ENCODE measurements at places on chromosomes 5 and 9.

DNA sequence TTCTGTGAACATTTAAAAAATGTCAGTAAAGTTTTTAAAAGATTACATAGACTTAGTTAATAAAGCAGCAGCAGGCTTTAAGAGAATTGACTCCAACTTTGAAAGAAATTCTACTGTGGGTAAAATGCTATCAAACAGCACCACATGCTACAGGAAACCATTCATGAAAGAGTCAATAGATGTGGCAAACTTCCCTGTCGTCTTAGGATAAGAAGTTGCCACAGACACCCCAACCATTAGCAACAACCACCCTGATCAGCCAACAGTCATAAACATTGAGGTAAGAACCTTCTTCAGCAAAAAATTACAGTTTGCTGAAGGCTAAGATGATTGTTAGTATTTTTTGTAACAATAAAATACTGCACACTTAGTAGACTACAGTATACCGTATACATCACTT, 278.2 kb downstream of the CSNK1G3 start:
- DNase-seq = no peak

DNA sequence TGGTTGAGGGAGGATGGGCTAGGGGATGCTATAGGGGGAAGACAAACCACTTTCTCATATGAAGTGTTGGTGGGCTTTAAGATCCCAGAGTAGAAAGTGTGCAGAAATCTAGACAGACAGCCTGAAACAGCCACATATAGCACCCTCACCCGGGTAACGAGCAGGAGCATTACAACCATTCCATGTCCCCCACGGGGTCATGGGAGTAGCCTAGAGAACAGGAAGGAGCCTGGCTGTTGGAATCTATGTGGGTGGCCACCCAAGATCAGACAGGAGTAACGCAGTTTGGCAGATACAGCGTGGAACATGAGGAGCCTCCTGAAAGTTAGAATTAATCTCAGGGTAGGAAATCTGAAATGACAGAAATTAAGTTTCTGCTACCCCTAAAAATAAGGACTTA, 146.1 kb upstream of the RAI14 start:
- no peak for DNase-seq

DNA sequence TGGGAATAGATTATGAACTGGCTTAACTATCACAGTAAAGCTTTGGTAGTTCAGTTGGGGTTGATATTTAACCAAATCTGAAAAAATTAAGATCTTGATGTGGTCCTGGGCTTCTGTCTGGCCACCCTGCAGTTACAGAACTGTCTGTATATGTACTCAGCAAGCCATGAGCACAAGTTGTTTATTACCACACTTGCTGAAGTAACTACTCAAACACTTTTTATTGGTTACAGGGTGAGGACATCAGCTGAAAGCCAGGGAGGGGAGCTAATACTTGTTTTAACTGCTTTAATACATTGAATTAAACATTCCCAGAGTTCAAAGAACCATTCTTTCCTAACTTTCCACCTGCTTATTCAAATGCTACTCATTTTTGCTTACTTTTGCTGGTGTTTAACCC, 29.4 kb upstream of the KCNN2 start:
- no peak for DNase-seq

- DNase-seq = no peak
These were observed 122.0 kb upstream of the RANBP3L start for GRCh38 chr5:36423578-36424307.

- no peak for DNase-seq
These were observed 218.5 kb upstream of the SLC30A5 start for GRCh38 chr5:68875351-68875750.

GRCh38 chr9:89843591-89843990, 238.8 kb downstream of the GADD45G start:
- no peak for DNase-seq
